ENCODE measurements at places on chromosomes 7 and 10.

GRCh38 chr7:27870595-27870994 lies 130.6 kb downstream of the TAX1BP1 start:
- no peak for DNase-seq

DNA sequence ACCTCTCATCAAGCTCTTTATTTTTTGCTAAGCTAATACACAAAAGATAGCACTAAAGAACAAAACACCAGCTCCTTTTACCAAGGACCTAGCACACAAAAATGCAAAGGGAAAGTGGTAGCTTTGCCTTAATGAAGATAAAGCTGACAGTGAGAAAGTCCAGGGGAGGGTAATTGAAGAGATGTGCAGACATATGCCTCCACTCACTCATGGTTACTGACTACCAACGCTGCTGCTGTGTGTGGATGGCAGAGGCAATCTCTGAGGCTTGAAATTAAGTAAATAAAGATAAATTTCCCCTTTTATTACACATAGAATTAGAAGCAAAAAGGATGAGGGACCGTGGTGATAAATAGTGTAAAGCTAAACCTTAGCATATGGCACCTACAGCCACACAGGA lies 87.0 kb downstream of the HGF start:
- no peak for DNase-seq

GRCh38 chr10:13730306-13730652 lies 143.5 kb downstream of the PRPF18 start:
- DNase-seq, result no peak

GRCh38 chr10:52869864-52870263 lies 97.3 kb upstream of the MBL2 start:
- no peak for DNase-seq
